ENCODE measurements at places on chromosomes 12 and 14.

DNA sequence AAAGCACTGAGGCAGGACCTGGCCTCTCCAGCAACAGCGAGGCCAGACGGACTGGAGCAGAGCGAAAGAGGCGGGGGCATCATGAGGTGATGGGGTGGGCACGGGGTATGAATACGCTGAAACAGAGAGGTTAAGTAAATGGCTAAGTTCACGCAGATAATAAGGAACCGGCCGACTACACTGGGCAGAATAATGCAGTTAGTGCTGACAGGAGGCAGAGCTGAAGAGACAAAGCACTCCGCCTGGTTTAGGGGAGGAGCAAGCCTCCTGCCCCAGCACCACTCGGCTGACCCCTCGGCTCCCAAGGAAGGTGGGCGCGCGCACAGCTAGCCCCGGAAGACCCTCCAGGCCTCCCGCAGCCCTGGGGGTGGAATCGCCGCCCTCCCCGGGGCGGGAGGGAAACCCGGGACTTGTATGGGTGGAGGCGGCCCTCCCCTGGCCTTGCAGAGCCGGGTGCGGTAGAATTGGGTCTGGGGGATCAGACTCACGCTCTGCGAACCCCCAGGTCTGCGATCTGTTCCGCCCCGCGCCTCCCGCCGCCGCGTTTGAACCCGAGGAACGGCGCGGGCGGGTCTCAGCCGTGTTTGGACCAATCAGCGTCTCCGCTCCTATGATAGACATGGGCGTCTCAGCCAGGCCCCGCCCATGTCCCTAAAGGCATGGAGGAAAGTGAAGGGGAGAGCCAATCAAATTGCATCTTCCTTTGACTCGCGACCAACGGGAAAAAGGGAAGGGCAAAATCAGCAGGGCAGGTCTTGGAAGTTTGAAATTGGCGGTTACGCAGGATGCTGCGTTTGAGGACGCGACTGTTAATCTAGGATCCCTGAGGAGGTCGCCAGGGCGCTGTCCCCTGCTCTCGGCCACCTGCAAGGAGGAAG lies at the start of gene CIT:
TSS of gene CIT (minus strand) at position 560 of the 878 bp plus-strand sequence. CDS start 1,152 bp downstream, outside the sequence.
- DNase-seq: peak; percentile 61

DNA sequence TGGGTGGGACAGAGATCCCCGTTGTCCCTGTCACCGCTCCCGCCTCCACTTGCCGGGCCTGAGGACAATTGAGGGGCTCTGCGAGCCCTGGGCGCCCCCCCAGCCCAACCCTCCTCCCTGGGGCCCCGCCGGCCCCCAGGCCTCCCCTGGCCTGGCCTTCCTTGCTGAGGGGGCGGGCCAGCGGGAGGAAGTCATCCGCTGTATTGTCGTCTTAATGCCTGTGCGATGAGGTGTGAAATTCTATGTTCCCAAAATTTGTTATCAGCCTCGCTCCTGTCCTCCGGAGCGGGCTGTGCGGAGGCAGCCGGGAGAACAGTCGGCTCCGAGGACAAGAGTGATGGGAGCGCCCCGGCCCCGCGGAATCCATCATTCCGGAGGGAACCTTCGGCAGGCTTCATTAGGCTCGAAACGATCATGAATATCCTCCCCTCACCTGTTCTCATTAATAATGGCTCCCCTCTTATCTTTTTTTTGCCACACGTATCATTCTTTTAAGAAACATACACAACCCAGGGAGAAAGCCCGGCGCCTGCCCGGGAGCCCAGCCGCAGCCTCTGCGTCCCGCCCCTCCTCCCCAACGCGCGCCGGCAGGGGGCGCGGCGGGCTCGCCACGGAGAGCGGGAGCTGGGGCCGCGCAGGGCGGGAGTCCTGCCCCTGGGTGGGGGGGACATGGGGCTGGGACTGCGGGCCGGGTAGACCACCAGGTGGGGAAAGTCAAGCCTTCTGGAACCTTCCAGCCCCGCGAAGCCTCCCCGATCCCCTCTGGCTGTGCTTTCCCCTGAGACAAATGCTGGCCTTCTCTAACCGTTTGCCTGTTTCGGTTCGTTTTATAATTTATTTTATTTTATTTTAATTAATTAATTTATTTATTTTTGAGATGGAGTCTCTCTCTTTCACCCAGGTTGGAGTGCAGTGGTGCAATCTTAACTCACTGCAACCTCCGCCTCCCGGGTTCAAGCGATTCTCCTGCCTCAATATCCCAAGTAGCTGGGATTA lies 17.1 kb upstream of the DLK1 start:
- no peak for DNase-seq

DNA sequence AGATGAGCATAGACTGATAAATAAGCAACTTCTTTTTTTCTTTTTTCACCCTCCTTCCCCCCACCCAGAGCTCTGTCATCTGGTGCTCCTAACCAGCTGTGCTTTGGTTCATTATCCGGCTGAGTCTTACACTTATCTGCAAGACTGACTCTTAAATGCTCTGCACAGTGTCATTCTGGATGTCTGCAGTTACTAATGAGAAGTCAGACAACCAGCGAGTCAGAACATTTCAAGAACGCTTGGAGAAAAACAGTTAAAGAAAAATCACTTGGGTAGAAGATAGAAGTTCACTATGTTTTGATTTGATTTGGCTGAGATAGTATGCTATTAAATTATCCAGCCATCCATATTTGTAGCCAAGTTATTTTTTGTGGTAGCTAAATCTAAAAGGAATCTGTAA lies 328.9 kb upstream of the PRICKLE1 start:
- no peak for DNase-seq

DNA sequence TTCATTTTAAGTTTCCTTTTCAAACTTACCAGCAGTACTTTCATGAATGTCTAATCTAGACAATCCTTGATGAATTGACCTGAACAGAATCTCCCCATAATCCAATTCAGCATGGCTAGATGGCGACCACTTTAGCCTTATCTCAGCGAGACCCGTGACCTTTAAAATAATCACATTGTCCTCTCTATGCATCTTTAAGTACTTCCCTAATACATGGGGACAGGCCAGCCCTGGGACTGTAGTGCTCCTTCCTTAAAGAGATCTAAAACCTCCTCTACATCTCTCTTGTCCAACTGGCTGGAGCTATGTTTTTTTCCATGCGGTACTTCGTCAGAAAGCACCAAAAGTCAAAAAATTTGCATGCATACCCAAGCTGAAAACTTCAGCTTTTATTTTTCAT lies 746.0 kb downstream of the VRK1 start:
- DNase-seq: no peak

DNA sequence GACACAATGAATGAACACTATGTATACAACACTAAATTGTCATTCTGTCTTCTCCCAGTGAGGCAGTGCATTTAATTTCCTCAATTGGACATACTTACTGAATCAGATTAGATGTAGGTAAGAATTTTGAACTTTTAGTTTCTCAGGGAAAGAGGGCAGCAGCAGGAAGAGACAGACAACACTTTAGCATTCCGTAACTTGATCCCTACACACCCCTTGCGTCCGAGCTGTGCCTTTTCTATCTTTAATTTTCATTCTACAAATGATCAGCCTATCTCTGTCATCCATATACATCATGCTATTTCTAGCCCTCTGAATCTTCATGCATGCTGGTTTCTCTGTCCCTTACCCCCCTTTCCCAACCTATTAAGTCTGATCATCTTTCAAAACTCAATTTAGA lies 358.0 kb upstream of the RPL10L start:
- no peak for DNase-seq

DNA sequence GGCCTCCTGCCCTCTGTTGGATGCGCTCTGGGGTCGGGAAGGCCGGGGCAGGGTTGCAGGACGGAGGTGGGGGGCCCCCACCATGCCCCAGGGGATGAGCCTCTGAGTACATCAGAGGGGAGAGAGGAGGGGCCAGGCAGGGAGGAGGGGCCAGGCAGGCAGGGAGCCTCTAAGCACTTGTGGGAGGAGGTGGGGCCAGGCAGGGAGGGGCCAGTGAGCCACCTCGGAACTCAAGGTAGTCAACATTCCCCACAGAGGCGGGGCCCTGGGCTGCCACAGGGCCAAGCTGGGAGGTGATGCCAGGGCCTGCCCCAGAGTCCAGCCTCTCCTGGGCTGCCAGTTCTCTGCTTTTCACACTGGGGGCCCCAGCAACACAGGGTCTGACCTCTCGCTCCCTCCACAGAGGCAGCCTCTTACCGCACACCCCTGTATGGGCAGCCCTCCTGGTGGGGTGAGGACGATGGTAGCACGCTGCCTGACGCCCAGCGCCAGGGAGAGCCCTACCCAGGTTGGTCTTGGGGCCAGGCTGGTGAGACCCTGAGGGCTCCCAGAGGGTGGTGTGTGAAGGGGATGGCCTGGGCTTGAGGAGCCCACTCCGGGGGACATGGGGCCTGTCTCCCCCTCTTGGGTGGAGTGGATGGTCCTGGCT lies 17.4 kb downstream of the CEP170B start:
- DNase-seq: no peak

DNA sequence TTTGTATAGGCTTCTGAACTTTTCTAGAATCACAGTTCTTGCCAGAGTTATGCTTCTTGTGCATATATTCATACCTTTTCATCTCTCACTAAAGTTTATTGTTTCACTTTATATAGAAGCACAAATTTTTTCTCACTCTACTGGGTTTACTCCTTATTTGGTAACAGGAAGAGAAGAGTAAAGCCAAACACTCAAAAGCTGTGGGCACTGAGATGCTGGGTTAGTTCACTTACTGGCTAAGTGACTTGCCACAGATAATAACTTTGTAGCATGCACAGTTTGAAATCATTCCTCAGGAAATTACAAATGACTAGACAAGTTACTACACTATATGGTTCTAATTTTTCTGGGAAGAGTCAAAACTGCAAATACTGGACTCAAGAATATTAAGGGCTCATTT lies 7.8 kb downstream of the HIGD1C start:
- no peak for DNase-seq

GRCh38 chr12:109738878-109739665 lies 25.4 kb downstream of the FAM222A start:
- DNase-seq: no peak

DNA sequence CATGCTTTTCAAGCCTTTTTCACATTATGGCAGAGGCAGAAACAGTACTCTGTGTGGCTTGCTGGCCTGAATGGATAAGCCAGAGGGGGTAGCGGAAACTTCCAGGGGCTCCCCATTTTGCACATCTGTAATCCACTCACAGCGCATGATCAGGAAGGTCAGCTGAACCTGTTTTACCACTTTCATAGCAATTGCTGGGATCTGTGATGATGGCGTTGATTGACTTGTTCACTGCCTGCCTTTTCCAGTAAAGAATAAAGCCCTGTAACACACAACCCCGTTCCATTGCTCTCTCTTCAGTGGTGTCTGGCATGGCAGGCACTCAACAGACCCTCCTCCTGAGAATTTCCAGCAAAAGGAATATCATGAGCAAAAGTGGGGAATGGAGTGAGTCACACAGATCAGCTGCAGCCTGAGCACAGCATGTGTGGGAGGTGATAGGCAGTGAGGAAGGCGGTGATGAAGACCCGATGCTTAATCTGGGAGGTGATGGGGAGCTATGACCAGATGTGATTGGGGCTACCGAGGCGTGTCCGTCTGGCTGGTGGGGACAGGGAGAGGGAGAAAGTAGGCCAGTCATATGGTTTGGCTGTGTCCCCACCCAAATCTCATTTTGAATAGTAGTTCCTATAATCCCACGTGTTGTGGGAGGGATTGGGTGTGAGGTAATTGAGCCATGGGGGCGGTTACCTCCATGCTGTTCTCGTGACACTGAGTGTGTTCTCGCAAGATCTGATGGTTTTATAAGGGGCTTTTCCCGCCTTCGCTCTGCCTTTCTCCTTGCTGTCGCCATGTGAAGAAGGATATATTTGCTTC lies 44.7 kb upstream of the CHST11 start:
- DNase-seq: no peak

DNA sequence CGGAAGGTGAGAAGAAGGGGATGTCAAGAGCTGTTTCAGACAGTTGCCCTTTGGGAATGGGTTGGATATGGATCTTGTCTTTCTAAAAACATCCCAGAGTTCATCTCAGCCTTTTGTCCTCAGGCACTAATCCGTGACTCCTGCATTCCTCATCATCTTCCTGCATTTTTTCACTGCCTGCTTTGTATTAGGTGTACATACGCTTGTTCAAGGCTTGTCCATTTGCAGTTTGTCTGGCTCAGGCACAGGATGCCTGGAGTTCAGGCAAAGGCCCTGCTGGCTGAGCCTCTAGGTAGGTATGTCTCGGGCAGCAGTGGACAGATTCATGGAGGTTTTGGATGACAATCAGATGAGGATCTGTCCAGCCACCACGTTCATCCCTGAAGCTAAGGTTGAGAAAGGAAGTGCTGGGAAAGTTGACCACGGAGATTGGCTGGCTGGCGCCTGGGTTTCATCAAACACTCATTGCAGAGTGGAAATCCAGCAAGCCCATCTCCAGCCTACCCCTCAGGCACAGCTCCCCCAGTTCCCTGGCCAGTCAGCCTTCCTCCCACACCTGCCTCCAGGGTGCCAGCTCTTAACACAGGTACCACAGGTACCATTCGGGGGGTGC lies 12.4 kb upstream of the TMEM106C start:
- no peak for DNase-seq

GRCh38 chr12:80868576-80868975 lies 69.2 kb downstream of the LIN7A start:
- no peak for DNase-seq

GRCh38 chr12:58915037-58915436 lies 5.3 kb downstream of the LRIG3 start:
- no peak for DNase-seq

- no peak for DNase-seq
Measured at GRCh38 chr12:69821456-69822159, 3.4 kb upstream of the MYRFL start.

DNA sequence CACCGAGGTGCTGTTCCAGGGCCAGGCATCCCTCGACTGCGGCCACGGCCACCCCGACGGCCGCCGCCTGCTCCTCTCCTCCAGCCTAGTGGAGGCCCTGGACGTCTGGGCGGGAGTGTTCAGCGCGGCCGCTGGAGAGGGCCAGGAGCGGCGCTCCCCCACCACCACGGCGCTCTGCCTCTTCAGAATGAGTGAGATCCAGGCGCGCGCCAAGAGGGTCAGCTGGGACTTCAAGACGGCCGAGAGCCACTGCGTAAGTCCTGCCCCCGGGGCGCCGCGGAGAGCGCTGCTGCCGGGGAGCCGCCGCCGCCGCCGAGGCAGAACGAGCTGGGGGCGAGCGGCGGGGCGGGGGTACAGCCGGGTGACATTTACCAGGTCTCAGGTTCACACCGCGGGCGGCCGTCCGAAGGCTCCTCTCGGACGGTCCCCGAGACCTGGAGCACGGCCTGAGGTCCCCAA lies 1.4 kb downstream of the PLXNC1 start:
- no peak for DNase-seq

DNA sequence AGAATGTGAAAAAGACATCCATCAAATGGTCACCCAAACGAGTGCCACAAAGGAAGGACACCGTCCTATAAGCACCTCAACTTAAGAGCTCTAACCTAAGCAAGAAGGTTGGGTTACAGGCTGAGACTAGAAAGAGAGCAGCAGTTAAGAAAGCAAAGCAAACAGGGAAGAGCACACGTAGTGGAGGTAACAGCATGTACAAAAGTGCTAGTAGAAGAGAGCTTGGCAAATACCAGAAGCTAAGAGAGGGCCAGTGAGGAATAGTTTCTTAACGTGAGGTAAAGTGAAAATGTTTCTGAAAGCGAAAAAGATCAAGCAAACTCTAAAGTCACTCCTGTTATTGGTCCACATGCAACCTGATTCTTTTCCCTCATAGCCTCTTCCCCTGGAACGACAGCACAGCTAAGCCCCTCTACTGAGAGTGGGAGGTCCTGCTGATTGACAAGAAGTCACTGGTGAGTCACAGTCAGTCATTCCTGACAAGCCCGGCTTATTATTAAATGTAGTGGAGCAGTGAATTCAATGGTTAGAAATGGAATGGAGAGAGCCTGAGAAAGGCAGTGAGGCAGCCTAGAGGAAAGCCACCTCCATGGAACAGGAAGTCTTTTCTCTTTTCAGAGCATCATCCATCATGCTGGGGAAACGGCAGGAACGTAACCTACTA lies 204.4 kb downstream of the SLC25A21 start:
- no peak for DNase-seq
